ENCODE measurements at places on chromosomes 3 and 15.

GRCh38 chr15:29349196-29349595 is 79.6 kb upstream of the NSMCE3 start:
- DNase-seq, result no peak

DNA sequence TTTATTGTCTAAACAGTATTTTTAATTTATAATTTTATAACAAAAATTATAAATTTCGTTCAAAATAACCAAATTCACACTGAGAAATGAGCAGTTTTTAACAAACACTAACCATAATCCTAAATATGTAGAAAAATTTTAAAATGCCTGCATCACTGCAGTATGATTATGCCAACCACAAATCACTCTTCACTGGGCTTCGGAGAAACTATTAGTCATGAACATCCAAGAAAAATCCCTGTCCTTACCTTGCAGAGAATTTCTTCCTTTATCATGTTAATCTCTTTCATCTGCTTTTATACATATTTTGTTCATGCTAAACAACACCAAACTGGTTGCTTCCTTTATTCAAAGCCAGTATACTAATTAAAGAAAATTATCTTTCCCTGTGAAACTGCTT is 511.0 kb upstream of the ALCAM start:
- DNase-seq, result no peak

GRCh38 chr3:172347895-172348679 is 100.2 kb downstream of the GHSR start:
- DNase-seq, result no peak

DNA sequence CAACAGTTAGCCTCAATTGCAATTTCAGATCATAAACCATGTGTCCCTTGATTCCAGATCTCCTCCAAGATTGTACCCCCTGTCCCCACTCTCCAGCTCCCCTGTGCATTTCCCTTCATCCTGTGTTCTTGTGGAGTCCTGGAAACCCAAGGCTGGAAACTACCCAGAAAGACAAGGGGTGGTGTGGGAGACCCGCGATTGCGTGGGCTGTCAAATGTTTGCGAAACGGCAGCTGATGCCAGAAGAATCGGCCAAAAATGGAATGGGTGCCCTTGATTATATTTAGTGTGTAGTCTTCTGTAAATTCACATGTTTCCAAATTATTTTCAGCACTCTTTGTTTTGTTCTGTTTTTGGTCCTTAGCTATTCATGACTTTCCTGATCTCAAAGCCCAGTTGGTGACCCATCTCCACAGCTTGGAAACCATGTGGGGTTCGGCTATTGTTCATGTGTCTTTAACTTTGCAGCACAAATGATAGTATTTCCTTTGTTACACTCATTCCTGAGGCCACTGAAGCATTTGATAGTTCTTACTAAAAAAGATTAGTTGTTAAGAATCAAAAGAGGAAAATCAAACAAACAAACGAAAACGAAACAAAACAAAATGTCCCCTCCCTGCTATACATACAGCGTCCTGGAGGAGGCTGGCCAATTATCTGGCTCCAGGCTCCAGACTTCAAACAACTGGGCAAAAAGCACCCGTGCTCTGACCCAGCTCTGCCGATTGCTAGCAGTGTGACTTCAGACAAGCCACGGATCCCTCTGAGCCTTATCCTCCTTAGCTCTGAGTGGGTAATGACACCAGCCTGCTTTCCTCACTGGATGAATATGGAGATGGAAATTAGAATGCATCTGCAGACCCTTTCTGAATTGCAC is 120.9 kb downstream of the CACNA2D3 start:
- no peak for DNase-seq

- DNase-seq, result no peak
These were observed 365.1 kb upstream of the SEMA6D start for GRCh38 chr15:47352217-47352616.
